T follicular helper cell (primary cell): ENCODE measurements at places on chromosomes 12 and 14.

DNA sequence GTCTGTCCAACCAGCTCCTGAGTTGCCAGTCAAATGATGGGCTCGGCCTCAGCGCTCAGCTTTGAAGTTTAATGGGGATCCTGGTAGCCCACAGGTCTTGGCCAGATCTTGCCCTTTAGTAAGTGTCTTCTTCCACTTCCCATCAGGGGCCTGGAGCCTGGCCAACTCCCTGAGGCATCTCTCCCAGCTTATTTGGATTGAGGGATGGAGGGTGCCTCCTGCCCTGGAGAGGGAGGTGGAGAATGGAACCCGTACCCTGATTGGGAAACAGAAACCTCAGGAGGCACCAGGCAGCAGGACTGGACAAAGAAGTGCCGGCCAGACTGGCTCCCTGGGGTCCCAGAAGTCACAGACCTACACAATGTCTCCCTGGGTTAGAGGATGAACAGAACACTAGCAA, 40.5 kb upstream of the LTBP2 start:
- DNase-seq: no peak

DNA sequence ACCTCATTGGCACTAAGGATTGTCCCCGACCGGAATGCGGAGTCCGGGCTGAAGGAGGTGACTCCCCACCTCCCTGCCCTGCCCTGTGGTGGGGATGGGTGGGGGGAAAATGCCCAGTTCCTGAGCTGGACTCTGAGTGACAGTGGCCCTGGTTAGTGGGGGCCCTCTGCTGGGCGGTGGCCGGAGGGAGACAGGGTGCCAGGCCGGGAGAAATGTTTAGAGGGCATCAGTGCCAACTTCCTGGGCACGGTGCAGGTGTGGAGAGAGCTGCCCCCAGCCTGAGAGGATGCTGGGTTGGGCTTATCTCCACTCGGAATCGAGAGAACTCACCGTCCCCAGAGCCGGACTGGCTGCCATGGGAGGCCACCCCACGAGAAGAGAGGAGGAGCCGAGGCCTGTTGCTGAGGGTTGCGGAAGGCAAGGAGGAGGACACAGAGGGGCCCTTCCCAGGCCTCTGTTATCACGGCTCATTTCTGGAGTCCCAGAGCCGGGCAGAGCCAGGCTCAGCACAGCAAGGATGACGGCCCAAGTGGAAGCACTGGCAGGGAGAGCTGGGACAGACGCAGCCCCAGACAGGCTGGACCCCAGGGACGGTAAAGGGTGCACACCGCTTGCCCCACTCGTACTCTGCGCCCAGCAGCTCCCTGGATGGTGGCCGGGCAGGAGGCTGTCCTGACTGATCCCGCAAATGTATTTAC, 156.7 kb downstream of the KIF26A start:
- no peak for DNase-seq

DNA sequence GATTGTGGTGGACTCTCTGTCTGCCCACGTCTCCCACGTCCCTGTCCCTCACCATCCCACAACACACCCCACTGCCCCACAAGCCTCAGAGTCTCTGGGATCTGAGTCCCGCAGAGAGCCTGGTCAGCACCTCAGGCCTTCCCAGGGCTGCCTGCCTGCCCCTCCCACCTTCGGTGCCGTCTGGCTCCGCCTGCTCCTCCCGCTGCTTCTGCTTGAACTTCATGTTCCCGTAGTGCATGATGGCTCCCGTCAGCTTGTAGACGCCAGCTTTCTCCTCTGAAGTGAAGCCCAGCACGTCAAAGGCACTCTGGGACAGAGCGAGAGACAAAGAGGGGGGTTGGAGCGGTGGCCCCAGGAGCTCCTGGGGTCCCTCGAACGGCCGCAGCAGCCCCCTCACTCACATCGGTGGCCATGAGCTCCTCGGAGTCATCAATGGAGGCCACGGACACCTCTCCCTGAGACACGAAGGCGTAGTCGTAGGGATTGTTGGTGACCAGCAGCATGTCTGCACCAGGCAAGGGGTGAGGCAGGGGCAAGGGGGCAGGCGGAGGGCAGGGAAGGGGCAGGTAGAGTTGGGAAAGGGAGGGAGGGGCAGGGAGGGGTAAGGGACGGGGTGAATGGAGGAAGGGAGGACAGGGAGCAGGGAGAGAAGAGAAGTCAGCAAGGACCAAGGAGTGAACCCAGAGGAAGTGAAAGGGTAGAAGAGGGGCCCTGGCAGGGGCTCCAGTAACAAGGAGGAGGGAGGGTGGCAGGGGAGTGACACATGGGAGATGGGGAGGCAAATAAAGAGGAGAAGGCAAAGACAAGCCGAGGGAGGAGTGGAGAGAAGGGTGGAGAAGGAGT, 5.6 kb downstream of the MYH6 start:
- DNase-seq: no peak

GRCh38 chr14:24054646-24055045, 2.8 kb downstream of the CARMIL3 start:
- no peak for DNase-seq

DNA sequence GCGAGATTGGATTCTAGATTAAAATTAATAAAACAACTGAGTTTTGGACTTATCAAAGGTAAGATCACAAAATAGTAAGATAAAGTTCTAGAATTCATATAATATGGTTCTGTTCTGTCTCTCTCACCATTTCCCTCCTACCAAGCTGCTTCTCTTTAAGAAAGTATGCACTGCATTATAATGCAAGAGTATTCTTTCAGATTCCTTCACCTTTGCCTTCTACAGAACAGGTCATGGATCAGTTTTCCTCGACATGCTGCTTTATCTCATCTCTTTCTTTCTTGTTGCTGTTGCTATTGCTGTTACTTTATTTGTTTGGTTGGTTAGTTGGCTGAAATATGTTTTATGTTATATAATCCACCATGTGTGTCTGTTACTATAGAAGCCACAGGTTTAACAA, 357.0 kb downstream of the NAV3 start:
- no peak for DNase-seq
